ENCODE measurements at places on chromosomes 1 and 21.

DNA sequence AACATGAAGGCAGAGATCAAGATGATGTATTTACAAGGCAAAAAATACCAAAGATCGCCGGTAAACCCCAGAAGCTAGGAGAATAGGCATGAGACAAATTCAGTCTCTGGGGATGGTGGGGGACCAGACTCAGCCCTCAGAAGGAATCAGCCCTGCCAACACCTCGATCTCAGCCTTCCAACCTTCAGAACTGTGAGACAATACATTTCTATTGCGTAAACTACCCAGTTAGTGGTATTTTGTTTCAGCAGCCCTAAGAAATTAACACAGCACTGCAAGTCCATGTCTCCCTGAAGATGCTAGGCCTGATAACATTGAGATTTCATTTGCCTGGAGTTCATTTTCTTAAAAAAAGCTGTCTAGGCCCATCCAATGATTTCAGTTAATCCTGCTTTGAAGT is 622.5 kb downstream of the PTPRC start:
- DNase-seq, result no peak

- DNase-seq, result no peak
Measured at GRCh38 chr1:94551449-94551848, 9.9 kb upstream of the F3 start.

DNA sequence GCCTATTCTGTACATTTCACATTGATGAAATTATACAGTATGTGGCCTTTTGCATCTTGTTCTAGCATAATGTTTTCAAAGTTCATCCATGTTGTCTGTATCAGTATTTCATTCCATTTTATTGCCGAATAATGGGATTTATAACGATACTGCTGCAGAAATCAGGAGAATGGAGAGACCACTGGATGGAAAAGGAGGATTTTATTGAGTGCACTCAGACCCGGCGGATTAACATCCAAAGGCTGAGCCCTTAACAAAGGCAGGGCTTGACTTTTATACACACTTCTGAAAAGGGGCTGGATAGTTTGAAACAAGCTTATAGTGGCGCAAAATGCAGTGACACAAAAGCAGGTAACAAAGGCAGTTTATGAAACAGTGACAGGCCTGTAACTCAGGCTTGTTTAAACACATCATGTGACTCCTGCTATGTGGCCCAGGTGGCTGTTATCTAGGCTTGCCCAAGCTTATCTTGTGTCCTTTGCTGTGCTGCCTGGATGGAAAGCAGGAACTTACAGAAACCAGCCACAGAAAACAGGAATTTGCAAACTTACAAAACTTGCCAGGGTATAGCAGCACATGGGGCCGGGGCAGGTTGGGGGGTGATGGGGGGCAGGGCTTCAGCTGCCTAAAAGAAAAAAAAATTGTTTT is 32.8 kb upstream of the KCNJ15 start:
- DNase-seq, result no peak

DNA sequence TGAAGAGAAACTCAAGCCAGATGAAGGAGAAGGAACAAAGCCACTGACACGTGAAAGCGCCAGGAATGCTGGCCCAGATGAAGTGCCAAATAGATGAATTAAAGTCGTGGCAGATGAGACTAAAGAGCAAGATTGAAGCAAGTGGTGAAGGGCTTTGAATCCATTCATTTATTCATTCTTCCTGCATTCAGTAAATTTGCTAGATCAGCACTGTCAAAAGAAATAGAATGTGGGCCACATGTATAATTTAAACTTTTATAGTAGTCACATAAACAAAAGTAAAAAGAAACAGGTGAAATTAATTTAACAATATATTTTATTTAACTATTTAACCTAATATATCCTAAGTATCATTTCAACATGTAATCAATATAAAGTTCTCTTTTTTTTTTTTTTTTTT is 135.6 kb downstream of the ZZZ3 start:
- no peak for DNase-seq

DNA sequence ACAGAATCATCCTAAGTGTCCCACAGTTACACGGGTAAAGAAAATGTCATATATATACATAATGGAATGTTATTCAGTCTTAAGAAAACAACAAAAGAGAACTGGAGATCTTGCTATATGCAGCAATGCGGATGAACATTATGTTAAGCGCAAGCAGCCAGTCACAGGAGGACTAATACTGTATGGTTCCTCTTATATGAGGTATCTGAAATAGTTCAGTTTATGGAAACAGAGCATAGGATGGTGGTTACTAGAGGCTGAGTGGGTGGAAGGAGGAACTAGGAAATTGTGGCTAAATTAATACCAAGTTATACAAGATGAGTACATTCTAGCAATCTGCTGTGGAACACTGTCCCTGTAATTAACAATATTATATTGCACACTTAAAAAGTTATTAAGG is 834.3 kb downstream of the KCNT2 start:
- no peak for DNase-seq

- no peak for DNase-seq
Measured at GRCh38 chr1:1628754-1629429, 3.1 kb upstream of the MMP23B start.

All from effector memory CD4-positive, alpha-beta T cell (primary cell).